ENCODE measurements at places on chromosomes 3 and 15. TPM values are rescaled to one million over a fixed set of nuclear protein-coding genes. Genes with fewer than 3 reads are reported as not detected.

The RCN2 gene
- 255 TPM for polyA plus RNA-seq

The IQCF5 gene
- polyA plus RNA-seq: not detected

The GXYLT2 gene
- polyA plus RNA-seq: 11.1 TPM

The RPUSD2 gene
- polyA plus RNA-seq: 10.3 TPM

The ADAMTS9 gene
- polyA plus RNA-seq: 138 TPM

The TOPAZ1 gene
- not detected for polyA plus RNA-seq

The MYNN gene
- 36.1 TPM for polyA plus RNA-seq

The ALPK3 gene
- 15.9 TPM for polyA plus RNA-seq

The GNAT1 gene
- not detected for polyA plus RNA-seq

The POMGNT2 gene
- polyA plus RNA-seq: 21.7 TPM

The ZNF860 gene
- polyA plus RNA-seq: 3.2 TPM

The RASL12 gene
- 6.5 TPM for polyA plus RNA-seq

The TCTA gene
- polyA plus RNA-seq: 38.9 TPM

The SKIL gene
- 48.4 TPM for polyA plus RNA-seq

The KNG1 gene
- 168 TPM for polyA plus RNA-seq

The ITIH4 gene
- polyA plus RNA-seq: 7.0 TPM

The EIF5A2 gene
- polyA plus RNA-seq: 9.1 TPM

The C2CD4A gene
- 0.35 TPM for polyA plus RNA-seq

The BFSP2 gene
- not detected for polyA plus RNA-seq

The ZPLD1 gene
- 0.82 TPM for polyA plus RNA-seq

The TM4SF18 gene
- polyA plus RNA-seq: 30.8 TPM

The MESP2 gene
- polyA plus RNA-seq: 0.67 TPM

The SEMA3F gene
- 70.8 TPM for polyA plus RNA-seq

The GPR149 gene
- not detected for polyA plus RNA-seq

The UBXN7 gene
- polyA plus RNA-seq: 32.6 TPM

The MIX23 gene
- polyA plus RNA-seq: 59.4 TPM

The UTS2B gene
- polyA plus RNA-seq: 0.45 TPM

The KIF15 gene
- 25.8 TPM for polyA plus RNA-seq

The ACAN gene
- polyA plus RNA-seq: 2.7 TPM

The TRIM42 gene
- polyA plus RNA-seq: not detected

The BRK1 gene
- polyA plus RNA-seq: 220 TPM

The GREM1 gene
- 0.20 TPM for polyA plus RNA-seq

The THUMPD3 gene
- 64.7 TPM for polyA plus RNA-seq

The DAZL gene
- polyA plus RNA-seq: not detected

The TRANK1 gene
- 8.3 TPM for polyA plus RNA-seq

The WDR93 gene
- 3.0 TPM for polyA plus RNA-seq

The PTPRG gene
- 93.7 TPM for polyA plus RNA-seq

The SNRPN gene
- polyA plus RNA-seq: 246 TPM
